ENCODE measurements at places on chromosomes 7 and 10.

GRCh38 chr10:59903871-59904270 is 2.5 kb downstream of the CCDC6 start:
- no peak for DNase-seq

DNA sequence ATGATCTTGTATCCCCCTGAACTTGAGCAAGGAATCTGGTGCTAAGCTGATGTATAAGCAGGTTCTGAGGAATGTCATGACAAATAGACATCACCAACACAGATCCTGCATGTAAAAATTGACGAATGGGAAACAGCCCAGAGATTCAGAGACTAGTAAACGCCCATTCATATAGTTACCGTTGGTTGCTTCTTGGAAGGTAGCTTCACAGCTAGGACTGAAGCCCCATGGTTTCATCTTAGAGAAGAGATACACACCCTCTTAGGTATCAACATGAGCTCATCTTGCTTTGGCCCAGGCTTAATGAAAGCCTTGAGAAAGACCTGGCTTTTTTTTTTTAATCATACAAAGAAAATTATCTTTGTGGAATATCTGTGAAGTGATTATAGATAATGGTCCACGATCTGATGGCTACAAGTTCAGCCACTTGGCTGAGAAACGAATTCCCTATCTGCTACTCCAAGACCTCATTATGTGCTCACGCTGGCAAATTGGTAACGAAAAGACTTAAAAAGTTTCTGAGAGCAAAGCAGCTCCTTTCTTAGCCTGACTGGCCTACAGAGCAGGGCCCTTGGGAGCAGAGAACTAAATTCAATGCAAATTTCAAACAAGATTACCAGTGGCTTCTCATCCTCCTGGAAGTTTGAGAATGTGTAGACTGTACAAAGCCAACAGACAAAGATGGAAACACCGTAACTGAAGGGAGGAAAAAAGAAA is 181.1 kb downstream of the NRP1 start:
- no peak for DNase-seq

- DNase-seq: no peak
These were observed 179.9 kb downstream of the MGMT start for GRCh38 chr10:129646973-129647372.

DNA sequence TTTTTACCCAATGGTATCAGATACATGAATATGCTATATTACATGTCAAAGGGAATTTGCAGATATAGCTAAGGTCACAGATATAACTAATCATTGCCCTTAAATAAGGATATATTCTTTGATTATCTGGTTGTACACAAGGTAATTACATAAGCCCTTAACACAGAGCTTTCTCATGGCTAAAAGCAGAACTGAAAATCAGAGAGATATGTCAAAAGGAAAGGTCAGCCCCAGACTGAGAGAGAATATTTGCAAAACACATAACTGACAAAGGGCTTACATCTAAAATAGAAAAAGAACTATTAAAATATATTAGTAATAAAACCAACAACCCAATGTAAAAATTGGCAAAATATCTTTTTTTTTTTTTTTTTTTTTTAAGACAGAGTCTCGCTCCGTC is 1029.5 kb upstream of the LRRN3 start:
- no peak for DNase-seq

- DNase-seq: no peak
These were observed 385.8 kb upstream of the C7orf33 start for GRCh38 chr7:148204639-148205304.

- no peak for DNase-seq
These were observed 421.1 kb upstream of the SEMA3C start for GRCh38 chr7:81339946-81340345.

GRCh38 chr7:155804431-155804831 is 7.8 kb downstream of the SHH start:
- DNase-seq: no peak

GRCh38 chr7:108503112-108504026 is 22.6 kb downstream of the PNPLA8 start:
- DNase-seq: no peak

DNA sequence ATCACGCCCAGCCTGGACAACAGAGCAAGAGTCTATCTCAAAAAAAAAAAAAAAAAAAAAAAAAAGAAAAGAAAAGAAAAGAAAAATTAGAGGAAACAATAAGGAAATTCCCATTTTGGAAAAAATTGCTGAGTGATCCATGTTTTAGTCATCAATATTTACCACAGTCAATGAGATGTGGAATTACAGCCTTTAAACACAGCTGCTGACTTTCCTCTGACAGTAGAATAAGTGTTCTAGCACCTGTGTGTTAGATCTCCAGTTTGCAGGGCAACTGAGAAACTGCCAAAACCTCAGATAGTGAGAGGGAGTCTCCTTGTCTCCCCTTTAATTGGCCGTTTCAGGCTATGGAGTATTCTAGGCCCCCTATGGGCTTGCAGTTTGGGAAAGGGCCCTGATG is 520.1 kb downstream of the KCNMA1 start:
- DNase-seq: no peak

DNA sequence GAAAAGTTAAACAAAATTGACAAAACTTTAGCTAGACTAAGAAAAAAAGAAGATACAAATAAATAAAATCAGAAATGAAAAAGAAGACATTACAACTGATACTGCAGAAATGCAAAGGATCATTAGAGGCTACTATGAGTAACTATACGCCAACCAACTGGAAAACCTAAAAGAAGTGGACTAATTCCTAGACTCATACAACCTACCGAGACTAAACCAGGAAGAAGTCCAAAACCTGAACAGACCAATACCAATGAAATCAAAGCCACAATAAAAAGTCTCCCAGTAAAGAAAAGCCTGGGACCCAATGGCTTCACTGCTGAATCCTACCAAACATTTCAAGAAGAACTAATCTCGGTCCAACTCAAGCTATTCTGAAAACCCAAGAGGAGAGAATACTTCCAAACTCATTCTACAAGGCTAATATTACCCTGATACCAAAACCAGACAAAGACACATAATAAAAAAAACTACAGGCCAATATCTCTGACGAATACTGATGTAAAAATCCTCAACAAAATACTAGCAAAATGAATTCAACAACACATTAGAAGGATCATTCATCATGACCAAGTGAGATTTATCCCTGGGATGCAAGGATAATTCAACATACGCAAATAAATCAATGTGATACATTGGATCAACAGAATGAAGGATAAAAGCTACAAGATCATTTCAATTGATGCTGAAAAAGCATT is 20.3 kb downstream of the ELAPOR2 start:
- no peak for DNase-seq

DNA sequence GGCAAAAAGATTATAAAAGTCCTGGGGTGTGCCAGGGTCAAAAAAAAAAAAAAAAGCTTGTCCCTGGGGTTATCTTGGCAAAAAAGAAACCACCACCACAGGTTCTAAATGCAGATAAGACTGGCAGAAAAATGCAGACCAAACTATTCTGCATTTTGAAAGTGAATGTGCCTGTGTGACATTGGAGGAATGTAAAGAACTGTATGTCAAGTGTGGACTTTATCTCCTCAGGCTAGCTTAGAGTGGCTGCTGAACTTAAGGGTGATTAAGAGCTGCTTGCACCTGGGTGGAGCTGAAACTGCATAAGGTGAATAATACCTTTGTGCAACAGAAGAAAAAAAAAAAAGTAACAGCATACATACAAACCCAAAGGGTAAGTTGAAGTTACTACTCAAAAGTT is 1.3 kb upstream of the NAPEPLD start:
- no peak for DNase-seq

DNA sequence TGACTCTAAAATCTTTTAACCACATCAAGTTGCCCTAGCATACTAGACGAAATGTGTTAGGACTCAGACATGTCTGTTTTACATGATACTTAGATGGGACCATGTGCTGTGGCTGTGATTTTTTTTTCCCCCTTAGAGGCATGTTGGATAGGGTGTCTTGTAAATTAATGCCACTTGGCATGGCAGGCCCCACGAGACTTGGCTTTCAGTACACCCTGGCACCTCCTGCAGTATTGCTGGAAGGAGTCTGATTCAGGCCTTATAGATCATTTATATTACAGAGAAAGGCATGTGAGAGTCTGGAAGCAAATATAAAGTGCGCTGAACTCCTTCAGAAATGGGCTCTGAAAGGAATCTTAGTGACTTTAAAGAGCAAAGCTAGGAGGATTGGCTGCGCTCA is 494.1 kb downstream of the SDK1 start:
- no peak for DNase-seq

- DNase-seq: no peak
These were observed 904 bp downstream of the R3HCC1L start for GRCh38 chr10:98135222-98135899.

GRCh38 chr10:26801831-26802230 is 58.9 kb downstream of the ABI1 start:
- DNase-seq: no peak

DNA sequence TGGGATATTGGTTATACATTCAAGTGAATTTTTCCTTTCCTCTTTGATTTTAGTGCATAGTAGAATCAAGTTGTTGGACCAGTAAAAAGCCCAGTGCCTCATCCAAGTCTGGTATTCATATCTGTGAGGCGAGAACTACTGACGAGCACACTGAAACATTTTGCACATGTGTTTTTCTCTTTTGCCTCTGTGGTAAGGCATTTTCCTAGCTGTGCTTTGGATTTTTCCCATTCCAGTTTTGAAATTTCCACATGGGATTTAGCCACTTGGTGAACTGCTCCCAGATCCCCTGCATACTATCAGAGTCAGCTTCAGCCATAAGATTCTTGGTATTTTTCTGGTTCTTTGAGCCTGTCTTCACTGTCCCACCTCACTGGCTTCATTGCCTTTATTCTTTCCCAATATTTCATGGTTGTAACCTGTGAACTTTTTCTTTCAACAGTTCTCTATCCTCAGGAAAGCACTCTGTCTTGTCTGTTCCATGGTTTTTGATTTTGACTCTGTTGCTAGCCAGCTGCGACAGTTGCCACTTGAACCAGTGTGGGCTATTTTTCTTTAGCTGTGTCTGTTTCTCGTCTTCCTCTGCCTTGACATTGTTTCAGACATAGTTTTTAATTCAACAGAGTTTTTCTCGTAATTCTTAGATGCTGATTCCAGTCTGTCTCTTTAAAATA is 239.0 kb downstream of the REEP3 start:
- no peak for DNase-seq

DNA sequence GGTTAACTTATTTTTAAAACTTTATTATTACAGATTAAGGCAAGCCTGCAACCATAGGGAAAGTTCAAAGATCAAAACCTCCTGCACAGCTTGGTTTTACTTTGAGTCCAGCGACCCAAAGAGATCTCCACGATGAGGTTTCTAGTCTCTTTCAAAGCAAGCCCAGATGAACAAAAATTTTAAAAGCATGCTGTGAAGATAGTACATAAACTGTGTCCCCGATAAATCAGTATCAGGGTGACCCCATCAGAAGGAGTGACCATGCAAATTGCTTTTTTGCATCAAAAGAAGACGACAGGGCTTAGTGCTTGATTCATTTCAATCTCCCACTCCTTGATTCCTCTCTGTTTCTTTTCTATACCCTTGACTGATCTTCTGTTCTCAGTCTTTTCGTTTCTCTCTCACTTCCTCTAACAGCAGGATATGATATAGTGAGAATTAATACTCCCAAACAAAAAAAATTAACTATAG is 16.0 kb upstream of the DNTT start:
- no peak for DNase-seq

DNA sequence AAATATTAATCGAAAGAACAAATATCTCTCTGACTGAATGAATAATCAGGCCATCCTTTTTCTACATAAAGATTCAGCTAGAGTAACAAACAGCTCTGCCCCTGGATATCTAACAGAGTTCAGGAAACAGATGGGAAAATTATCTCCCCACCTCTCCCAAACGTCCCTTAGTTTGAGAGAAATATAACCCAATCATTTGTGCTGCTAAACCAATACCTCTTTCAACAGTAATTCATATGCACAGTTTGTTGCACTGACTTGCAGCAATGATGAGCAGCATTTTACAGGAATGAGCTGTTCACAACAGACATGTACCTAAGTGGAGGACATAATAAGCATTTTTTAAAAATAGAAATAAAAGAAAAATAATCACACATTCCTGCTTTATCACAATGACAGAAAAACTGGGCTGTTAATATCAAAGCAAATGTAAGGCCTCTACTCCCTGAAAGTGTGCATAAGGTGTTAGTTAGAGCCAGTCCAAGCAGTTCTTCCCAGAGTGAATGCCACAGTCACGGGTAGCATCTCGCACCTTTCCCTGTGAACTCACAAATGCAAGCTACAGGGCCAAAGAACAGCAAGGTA is 2.3 kb downstream of the CREB3L2 start:
- no peak for DNase-seq

- no peak for DNase-seq
These were observed 12.6 kb downstream of the HOXA4 start for GRCh38 chr7:27117887-27118491.

- DNase-seq: no peak
These were observed 108.5 kb upstream of the IL6 start for GRCh38 chr7:22618528-22618927.
